Kidney (tissue), 22 donors: ENCODE measurements at places on chromosomes 1 and 21. TPM values are rescaled to one million over a fixed set of nuclear protein-coding genes. Genes with fewer than 3 reads are reported as not detected.

Gene DNASE2B
- total RNA-seq = not detected

Gene LCE1B
- total RNA-seq = not detected

GRCh38 chr1:220250681-220251080 lies 21.6 kb downstream of the RAB3GAP2 start:
- no peaks in the 10 kb centered on the region for H3K36me3 ChIP-seq
- no peaks in the 10 kb centered on the region for H3K4me1 ChIP-seq
- no peak overlapping the region for H3K27ac ChIP-seq
- H3K4me3 ChIP-seq = no peak overlapping the region
- no peaks in the 10 kb centered on the region for H3K27me3 ChIP-seq

GRCh38 chr1:62401034-62401760 lies 35.7 kb upstream of the USP1 start:
- H3K4me1 ChIP-seq = no peaks in the 10 kb centered on the region
- no peaks in the 10 kb centered on the region for H3K36me3 ChIP-seq
- H3K4me3 ChIP-seq = no peak overlapping the region
- H3K27me3 ChIP-seq = no peaks in the 10 kb centered on the region

DNA sequence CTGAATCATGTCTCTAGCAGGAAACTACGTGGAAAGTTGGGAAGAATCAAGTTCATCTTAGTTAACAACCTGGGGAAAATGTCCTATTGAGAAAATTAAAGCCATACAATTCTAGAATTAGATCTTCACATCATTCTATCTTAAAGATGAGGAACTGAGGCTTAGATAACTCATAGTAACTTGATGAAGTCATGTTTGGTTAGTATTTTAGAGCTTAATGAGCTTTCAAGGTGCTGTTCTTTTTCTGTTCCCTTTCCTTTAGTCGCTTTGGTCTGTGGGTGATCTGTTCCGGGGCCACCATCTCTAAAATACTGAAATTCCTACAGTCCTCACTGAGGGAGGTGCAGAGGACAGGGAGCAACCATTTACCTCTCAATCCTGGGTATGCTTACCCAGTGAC lies 4.3 kb upstream of the GLUL start:
- no peaks in the 10 kb centered on the region for H3K27me3 ChIP-seq
- no peak overlapping the region for H3K4me3 ChIP-seq
- H3K36me3 ChIP-seq = no peaks in the 10 kb centered on the region
- H3K27ac ChIP-seq = peak overlapping the region; percentile 52

DNA sequence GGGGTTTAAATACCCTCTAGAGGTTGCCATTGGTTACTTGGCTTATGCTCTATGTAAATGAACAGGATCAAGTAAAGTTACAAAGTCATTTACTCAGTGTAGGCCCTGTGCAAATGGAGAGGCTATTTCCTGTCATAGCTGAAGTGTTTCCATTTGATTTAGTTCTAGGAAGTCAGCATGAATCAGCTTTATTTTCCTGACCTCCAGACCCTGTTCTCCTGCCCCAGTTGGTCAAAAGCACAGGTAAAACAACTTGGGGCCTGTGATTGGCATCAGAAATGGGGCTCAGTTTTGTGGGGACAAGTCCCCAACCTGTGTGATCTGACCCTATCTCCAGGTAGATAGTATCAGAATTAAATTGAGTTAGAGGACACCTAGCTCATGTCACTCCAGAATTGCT lies 239.9 kb downstream of the HHAT start:
- no peak for DNase-seq
- H3K27ac ChIP-seq = no peak overlapping the region
- no peaks in the 10 kb centered on the region for H3K27me3 ChIP-seq
- no peaks in the 10 kb centered on the region for H3K4me1 ChIP-seq

Gene NSL1
- total RNA-seq = 34.5 TPM

GRCh38 chr1:160366731-160367515 lies at the start of gene NHLH1:
Gene NHLH1, plus strand, starts transcription at chr1:160367071. Its CDS starts 3,661 bp downstream, at chr1:160370732.
- H3K4me1 ChIP-seq = no peaks in the 10 kb centered on the region
- no peak within 1 kb of the TSS for H3K27ac ChIP-seq
- no peaks in the 10 kb centered on the region for H3K36me3 ChIP-seq
- no peak within 1 kb of the TSS for H3K4me3 ChIP-seq
- no peak for DNase-seq

GRCh38 chr1:66728021-66728420 lies 24.2 kb upstream of the DYNLT5 start:
- H3K36me3 ChIP-seq = no peaks in the 10 kb centered on the region
- H3K27me3 ChIP-seq = no peaks in the 10 kb centered on the region
- H3K4me3 ChIP-seq = no peak overlapping the region
- H3K27ac ChIP-seq = no peak overlapping the region
- DNase-seq = no peak

DNA sequence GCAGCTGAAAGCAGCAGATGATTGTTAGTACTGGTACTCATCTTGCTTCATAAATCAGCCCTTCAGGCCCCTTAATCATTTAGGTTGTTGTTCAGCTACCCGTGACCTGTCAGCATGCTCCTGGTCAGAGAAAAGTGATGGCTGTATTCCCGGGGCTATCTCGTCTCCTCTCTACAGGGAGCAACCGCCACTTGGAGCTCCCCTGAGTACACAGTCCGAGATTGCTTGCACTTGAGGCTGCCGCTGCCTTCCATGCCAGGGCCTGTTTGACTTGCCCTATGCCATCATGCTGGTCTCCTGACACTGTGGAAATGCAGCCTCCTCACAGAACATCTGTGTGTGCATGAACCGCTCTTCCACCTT lies 97.5 kb downstream of the SPATA46 start:
- no peak overlapping the region for H3K27ac ChIP-seq
- peak; percentile 51 for DNase-seq
- no peaks in the 10 kb centered on the region for H3K4me1 ChIP-seq

GRCh38 chr21:37419228-37419906 lies 52.8 kb downstream of the DYRK1A start:
- H3K36me3 ChIP-seq = no peaks in the 10 kb centered on the region
- no peak overlapping the region for H3K27ac ChIP-seq
- H3K27me3 ChIP-seq = no peaks in the 10 kb centered on the region
- no peak for DNase-seq
- H3K4me1 ChIP-seq = no peaks in the 10 kb centered on the region
- H3K4me3 ChIP-seq = no peak overlapping the region

- H3K4me1 ChIP-seq = no peaks in the 10 kb centered on the region
- no peak overlapping the region for H3K4me3 ChIP-seq
- no peak overlapping the region for H3K27ac ChIP-seq
- no peaks in the 10 kb centered on the region for H3K36me3 ChIP-seq
- H3K27me3 ChIP-seq = no peaks in the 10 kb centered on the region
- DNase-seq = no peak
These were observed 64.5 kb upstream of the LYST start for GRCh38 chr1:235931171-235931738.

- peaks cover 37% of the 10 kb centered on the region for H3K4me1 ChIP-seq
- H3K4me3 ChIP-seq = no peak overlapping the region
These were observed 34.5 kb downstream of the NUAK2 start for GRCh38 chr1:205287076-205287475.

DNA sequence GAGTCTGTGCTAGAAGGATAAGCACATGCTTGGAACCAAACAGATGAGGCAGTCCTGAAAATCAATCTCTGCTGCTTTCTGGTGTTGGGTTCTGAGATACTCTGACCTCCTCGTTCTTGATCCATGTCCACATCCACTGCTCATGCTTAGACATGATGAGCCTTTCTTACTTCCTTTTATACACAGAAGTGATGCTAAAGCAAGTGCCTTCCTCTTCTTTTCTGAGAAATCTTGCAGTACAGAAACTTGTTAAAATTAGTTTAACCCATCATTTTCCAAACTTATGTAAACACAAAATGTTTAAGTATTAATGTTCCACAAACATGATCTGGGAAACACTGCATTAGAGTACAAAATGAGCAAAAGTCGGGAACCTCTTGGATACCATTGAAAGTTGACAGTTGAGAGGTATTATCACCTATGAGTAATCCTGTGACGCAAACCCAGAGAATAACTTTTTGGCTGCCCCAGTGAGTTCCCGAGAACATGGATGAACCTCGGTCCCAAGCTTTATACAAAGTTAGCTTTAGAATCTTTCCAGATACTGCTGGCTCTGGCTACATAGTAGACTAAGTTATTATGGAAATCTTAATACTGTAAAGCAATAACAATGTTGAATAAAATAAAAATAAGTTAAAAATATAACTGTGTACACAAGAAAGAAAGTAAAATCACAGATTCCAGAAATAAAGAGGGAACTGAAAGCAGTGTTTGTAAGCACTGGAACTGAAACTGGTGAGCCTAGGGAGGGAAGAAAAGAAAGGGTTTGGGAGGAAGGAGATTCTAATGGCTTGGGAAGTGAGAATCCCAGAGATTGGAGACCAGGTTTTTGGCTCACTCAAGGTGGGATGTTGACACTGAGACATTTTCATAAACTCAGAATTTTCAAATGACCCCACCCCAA lies 429.3 kb upstream of the RUNX1 start:
- DNase-seq = no peak
- no peaks in the 10 kb centered on the region for H3K4me1 ChIP-seq
- H3K36me3 ChIP-seq = no peaks in the 10 kb centered on the region
- H3K4me3 ChIP-seq = no peak overlapping the region

GRCh38 chr21:15422783-15423182 lies 307.0 kb upstream of the USP25 start:
- H3K27me3 ChIP-seq = no peaks in the 10 kb centered on the region
- no peaks in the 10 kb centered on the region for H3K36me3 ChIP-seq
- no peak overlapping the region for H3K27ac ChIP-seq
- no peak overlapping the region for H3K4me3 ChIP-seq
- DNase-seq = no peak
- no peaks in the 10 kb centered on the region for H3K4me1 ChIP-seq

DNA sequence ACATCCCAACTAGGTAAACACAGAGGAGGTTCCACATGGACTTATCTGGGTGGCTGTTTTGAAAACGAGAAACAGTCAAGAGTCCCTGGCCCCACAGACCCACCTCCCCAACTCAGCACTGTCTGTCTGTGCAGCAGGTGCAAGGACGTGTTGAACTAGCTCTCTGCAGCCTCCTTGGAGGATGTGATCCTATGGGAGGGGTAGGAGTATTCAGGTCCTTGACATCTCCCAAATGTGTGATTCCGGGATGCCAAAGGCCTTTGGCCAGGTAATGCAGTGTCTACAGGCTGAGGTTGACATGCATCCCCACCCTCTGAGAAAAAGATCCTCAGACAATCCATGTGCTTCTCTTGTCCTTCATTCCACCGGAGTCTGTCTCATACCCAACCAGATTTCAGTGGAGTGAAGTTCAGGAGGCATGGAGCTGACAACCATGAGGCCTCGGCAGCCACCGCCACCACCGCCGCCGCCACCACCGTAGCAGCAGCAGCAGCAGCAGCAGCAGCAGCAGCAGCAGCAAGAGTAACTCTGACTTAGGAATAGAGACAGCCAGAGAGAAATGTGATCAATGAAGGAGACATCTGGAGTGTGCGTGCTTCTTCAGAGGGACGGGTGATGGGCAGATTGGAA lies 151.6 kb upstream of the CAMK1G start:
- H3K4me3 ChIP-seq = no peak overlapping the region
